ENCODE measurements at places on chromosomes 16 and 17. TPM values are rescaled to one million over a fixed set of nuclear protein-coding genes. Genes with fewer than 3 reads are reported as not detected.

DNA sequence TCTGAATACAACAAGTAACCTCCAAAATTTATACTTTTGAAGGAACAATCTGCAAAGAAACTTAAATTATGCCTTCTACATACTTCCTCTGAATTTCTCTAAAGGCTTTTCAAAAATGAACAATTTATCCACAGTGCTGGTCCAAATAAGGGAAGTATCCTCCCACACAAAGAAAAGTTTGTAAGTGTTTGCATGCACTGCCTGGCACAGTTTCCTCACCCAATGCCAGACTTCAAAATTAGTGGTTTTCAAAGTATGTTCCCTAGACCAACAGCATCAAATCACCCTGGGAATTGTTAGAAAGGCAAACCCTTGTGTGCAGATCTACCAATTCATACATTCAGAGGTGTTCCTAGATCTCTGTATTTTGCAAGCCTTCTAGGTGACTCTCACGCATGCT is 82.5 kb downstream of the PCTP start:
- H3K4me1 ChIP-seq, result no peaks in the 10 kb centered on the region
- H3K36me3 ChIP-seq, result no peaks in the 10 kb centered on the region

DNA sequence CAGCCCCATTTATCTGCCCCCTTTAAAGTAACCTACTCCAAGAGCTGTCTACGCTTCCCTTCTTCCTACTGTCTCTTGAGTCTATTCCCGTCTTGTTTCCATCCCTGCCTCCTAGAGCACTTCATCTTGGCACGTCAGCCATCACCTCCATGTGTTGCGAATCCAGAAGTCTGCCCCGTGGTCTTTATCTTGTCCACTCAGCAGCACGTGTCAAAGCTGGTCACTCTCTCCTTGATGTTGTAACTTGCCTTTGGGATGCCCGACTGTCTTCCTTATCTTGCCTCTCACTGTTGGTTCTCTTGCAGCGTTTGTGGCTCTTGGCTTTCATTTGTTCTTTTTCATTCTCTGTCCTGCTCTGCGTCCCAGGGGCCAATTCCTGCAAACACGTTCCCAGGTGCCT is 99.4 kb downstream of the PLCG2 start:
- no peaks in the 10 kb centered on the region for H3K27me3 ChIP-seq
- no peaks in the 10 kb centered on the region for H3K36me3 ChIP-seq
- H3K4me1 ChIP-seq, result no peaks in the 10 kb centered on the region
- no peak overlapping the region for H3K4me3 ChIP-seq

GRCh38 chr16:52634104-52634503 is 87.2 kb upstream of the TOX3 start:
- H3K27me3 ChIP-seq, result no peaks in the 10 kb centered on the region
- H3K36me3 ChIP-seq, result no peaks in the 10 kb centered on the region
- H3K4me3 ChIP-seq, result no peak overlapping the region

Gene RAMP2
- 31.5 TPM for total RNA-seq

Gene MRC2
- 30.7 TPM for total RNA-seq

Gene AOC3
- total RNA-seq, result 15.6 TPM

Gene TEX19
- not detected for total RNA-seq

Measured in heart left ventricle (tissue), 16 donors.